ENCODE measurements at places on chromosomes 16 and 17.

- DNase-seq = no peak
Measured at GRCh38 chr17:63178530-63178929, 212.5 kb downstream of the TANC2 start.

DNA sequence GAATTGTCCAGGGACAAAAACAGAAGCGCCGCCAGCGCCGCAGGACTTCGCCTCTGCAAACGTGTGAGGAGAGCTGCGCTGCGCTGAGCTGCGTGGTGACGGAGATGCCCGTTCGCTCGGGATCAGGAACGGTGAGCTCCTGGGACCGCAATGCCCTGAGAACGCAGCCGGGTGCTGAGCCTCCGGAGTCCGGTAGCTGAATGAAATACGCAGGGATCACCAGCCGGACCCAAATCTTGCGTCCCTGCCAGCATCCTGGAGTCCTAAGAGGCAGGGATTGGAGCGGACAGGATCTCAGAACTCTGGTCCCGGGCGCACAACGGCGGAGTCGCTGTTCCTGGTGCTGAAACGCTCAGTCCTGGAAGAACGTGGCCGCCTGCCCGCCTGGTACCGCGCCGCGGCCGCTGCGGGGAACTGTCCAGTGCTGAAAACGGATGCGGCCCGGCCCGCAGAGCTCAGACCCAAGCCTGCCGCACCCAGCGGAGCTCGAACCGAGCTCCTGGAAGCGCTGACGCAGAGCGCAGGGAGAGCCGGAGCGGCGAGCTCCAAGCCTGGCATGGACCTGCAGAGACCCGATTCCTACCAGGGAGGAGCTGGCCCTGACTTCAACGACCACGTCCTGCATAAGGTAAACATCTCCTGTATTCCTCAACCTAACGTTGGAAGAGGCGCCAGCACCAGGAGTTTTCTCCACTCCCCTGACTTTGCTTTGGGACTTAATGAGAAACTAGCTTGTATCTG, 41.5 kb downstream of the CD300LF start:
- DNase-seq = no peak

GRCh38 chr16:87464691-87465300, 28.0 kb downstream of the ZCCHC14 start:
- DNase-seq = no peak

DNA sequence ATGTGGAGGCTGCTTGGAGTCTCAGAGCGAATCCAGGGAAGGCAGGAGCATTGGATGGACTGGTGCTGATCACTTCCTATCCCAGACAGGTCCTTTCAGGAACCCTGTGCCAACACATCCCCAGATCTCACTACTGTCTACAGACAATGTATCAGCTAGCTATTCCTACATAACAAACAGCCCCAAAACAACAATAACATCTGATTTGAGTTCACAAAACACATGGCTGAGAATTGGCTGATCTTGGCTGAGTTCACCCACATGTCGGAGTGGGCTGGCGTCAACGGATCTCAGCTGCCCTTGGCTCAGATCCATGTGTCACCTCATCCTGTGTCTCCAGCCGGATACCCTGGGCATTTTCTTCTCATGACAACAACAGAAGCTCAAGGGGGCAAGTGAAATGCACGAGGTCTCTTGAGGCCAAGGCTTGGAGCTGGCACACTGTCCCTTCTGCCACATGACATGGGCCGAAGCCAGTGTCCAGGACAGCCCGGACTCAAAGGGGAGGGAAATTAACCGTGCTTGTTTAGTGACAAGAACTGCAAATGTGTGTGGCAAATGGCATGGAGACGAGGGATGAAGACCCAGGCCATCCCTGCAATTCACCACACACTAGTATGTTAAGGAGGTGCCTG, 18.7 kb downstream of the SNX20 start:
- no peak for DNase-seq

- peak; percentile 82 for DNase-seq
Measured at GRCh38 chr17:32494621-32495358, 8.0 kb downstream of the CDK5R1 start.

DNA sequence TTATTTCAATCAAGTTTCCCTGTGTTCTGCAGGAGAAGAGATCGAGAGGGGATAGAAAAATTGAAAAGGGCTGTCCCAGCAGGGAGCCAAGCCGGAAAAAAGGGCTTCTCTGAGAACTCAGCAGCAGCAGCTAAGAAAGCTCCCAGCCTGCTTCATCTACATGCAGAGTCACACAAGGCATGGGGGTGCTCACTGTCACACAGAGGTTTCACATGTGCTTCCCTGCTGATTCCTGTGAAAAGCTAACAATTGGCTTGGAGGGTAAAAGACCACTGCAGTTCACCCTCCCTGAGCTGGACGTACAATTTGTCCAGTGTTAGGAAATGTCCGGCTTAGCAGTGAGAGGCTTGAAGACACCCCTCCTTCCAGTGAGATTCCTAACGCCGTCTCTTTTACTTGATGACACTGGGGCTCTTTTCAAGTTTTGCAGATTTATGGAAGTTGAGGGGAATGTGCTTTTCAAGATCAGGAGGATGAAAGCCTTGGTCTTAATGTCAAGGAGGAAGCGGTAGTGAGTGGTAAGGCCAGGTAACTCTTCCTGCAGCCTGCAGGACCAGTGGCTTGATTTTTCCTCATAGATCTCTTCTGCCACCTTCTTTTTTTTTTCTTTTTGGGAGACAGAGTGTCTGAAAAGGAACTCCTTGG, 85.6 kb downstream of the WNT3 start:
- no peak for DNase-seq

GRCh38 chr17:79207960-79208359, 133.3 kb downstream of the ENGASE start:
- no peak for DNase-seq

DNA sequence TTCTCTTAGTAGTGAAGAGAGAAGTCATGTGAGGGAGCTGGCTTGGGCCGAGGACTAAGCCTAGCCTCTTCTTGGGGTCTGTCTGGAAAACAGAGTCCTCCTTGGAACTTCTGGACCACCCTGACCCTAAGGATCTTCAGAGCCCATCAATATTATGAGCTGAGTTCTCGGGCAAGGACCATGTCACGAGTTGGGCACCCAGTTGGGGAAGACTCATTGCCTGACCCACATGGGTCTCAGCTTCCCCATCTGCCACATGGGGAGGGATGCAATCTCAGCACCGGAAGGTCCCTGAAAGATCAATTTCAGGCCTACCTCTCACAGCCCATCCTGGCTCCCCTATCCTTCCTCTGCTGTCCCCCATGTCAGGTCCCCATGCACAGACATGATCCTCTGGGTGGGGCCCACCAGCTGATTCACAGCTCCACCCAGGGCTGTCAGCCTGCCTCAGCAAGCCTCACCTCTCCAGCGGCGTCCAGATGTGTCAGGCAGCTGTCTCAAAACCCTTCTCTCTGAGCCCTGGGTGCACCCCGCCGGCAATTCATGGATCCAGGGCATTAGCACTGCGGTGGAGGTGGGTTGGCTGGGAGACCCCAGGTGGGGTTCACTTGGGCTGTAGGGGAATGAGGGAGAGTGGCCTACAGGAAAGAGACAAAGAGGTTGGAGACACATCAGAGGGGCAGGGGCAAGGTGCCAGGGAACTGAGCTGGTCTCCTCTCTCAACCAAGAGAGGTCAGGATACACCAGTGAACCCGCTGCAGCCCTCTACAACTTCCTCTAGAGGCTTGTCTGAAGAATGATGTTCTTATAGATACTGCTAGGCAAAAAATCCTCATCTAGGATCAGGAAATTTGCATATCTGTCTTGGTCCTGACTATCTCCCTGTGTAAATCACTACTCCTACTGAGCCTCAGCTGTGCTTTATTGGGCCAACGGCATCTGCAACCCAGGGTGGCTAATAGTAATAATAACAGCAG, 1.8 kb downstream of the NLRP1 start:
- no peak for DNase-seq

DNA sequence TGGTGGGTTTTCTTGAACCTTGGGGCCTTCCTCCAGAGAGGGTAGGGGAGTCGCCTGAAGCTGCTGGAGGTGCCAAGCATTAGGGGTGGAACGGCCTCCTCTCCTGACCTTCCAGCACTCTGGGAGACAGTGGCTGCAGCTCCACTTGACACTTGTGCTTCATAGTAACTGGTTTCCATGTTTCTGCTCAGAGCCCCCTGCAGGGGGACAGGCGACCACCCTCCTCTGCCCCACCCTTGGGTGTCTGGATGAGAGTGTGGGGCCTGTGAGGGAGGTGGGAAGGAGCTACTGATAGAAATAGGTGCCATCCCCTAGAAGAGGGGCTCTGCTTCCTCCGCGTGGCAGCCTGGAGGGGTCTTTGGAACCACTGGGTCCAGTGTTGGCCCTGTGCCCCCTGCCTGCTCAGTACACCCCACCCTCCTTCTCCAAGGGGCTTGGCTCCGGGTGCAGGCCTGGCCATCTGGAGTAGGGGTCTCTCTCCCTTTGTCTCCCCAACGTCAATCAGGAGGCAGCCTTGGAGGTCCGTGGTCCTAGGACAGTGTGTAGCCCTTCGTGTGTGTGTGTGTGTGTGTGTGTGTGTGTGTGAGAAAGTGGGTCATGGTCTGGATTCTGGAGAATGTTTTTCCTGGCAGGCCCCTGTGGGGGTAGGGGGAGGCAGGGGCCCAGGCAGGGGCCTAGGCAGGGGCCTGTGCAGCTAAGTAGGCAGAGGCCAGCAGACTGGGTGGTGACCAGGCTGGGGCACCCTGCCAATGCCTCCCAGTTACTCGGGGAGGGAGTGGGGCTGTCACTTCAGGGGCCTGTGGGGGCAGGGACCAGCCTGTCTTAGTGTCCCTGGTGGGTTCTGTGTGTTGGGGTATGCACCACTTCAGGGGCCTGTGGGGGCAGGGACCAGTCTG, 4.9 kb downstream of the LASP1 start:
- DNase-seq = no peak

DNA sequence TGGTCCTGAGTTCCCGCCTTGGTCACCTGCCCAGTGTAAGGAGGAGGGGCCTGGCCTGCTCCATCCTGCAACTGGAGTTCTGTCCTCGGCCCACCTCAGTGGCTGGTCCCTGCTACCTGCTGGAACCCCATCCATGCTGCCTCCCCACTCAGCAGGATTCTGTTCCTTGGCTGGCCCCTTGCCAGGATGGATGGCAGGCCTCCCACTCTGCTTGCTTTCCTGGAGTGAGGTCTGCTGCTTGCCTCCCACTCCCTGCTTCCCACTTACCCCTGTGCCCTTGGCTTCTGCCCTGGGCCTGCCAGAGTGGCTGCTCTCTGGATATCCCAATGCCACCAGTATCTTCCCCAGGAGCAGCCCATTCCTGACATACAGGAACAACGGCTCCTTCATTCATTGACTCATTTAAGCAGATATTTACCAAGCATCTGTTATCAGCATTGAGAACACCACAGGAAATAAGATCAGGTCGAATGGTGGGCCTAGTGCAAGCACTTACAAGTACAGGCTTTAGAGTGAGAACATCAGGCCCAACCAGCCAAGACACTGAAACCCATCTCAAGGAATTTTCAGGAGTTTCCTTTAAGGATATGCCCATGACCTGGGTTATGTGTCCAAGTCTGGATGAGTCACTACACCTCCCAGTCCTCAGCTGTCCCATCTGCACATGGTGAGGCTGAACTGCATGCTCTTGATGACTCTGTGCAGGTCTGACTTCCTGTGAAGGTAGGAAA, 17.0 kb upstream of the RPRML start:
- no peak for DNase-seq

DNA sequence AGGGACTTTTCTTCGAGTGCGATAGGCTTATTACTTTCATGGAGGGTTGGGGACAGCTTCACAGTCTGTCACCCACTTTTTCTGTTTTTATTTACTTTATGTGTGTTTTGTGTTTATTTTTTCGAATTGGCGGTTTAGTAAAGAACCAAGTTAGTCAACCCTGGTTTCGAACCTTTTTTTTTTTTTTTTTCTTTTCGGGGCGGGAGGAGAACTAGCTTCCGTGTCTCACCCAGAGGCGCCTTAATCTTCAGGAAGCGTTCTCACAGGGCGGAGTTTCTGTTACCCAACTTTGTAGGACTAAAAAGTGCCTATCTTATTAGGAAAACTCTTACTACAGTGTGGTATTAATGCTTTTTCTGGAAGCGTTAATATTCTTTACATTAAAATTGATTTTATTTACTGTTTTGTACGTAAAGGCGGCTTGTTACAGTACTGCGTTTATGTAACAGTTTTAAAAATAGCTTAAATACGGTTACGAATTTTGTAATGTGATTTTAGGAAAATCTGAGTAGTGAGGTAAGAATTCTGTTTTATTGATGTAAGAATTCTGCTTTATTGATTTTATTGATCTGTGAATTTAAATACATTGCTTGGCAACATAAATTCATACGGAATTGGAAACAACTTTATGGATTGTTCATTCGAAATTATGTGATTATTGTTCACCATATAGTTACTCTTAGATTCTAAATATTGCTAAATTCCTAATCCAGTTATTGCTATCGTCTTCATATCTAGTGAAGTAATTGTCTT, 885 bp downstream of the ZNF207 start:
- peak; percentile 70 for DNase-seq

GRCh38 chr17:11950771-11951519, 46.3 kb downstream of the ZNF18 start:
- no peak for DNase-seq

DNA sequence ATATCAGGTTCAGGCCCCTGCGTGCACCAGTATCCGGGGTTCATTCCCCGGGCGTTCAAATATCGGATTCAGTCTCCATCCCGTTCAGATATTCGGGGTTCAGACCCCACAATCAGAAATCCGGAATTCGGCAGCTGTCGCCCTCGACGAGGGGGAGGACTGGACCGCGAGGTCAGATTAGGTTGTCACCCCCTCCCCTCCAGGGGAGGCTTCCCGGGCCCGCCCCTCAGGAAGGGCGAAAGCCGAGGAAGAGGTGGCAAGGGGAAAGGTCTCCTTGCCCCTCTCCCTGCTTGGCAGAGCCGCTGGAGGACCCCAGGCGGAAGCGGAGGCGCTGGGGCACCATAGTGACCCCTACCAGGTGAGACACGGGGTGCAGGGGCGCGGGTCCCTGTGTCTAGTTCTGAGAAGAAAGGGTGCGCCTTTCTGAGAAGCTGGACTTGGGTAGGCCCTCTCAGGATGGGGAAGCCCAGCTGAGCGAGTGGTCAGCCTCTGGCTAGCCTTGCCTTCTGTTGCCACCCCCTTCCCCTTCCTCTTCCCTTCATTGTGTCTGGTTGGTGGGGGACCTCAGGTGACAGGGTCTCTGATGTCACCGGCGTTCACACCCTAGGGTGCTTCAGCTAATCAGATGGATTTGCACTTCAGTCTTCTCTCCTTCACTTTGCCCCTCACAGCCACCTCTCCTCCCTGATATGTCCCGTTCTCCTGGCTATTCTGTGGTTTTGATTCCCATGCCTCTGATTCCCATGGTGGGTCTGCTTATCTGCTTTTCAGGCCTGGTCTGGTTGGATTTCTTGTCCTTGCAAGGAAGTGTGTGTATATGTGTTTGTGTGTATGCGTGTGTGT, 844 bp downstream of the TAOK2 start:
- no peak for DNase-seq

- DNase-seq = no peak
Measured at GRCh38 chr17:78724999-78725398, 57.1 kb downstream of the CYTH1 start.

DNA sequence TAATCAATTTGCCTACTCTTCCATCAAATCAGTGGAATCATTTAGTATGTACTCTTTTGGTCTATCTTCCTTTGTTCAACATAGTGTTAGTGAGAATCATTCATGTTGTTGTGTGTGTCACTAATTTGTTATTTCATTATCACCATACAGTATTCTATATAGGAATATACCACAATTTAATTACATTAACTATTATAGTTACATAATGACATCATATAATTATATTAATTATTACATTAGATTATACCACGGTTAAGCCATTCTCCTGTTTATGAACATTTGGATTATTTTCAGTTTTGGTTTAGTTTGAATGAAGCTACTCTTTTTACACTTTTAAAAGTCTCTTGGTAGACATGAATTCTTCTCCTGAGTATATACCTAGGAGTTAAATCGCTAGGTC, 40.4 kb downstream of the MYO1D start:
- DNase-seq = no peak
